ENCODE measurements at places on chromosomes 11 and 22. TPM values are rescaled to one million over a fixed set of nuclear protein-coding genes. Genes with fewer than 3 reads are reported as not detected.

DNA sequence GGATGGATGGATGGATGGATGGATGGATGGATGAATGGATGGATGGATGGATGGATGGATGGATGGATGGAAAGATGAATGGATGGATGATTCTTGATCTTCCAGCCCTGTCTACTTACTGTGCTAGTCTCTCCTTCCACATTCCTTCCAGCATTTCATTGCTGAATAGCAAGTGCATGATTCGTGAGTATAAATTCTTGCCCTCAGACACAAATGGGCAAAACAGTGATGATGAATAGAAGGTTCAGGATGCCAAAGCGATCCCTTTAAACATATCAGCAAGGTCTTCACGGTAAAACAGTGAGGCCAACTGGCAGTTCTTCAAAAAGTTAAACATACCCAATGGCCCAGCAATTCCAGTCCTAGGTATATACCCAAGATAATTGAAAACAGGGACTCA is 400.2 kb downstream of the MN1 start:
- H3K36me3 ChIP-seq, result no peaks in the 10 kb centered on the region
- no peak overlapping the region for H3K27ac ChIP-seq
- no peak overlapping the region for H3K4me3 ChIP-seq
- DNase-seq, result no peak
- H3K27me3 ChIP-seq, result no peaks in the 10 kb centered on the region

GRCh38 chr11:64996710-64997380 is at the start of gene BATF2:
Gene BATF2 (minus strand): TSS chr11:64996971. CDS start chr11:64996914, 57 bp downstream.
- no peak within 1 kb of the TSS for H3K4me3 ChIP-seq
- no peak within 1 kb of the TSS for H3K27ac ChIP-seq
- no peaks in the 10 kb centered on the region for H3K4me1 ChIP-seq
- H3K36me3 ChIP-seq, result no peaks in the 10 kb centered on the region
- no peak for DNase-seq
- H3K27me3 ChIP-seq, result no peaks in the 10 kb centered on the region

The MUC5AC gene
- total RNA-seq, result not detected

The CNTN5 gene
- total RNA-seq, result not detected
